ENCODE measurements at places on chromosomes 3 and 15.
A peak's percentile ranks its signal among the peaks of the same experiment; 100 is the strongest.

DNA sequence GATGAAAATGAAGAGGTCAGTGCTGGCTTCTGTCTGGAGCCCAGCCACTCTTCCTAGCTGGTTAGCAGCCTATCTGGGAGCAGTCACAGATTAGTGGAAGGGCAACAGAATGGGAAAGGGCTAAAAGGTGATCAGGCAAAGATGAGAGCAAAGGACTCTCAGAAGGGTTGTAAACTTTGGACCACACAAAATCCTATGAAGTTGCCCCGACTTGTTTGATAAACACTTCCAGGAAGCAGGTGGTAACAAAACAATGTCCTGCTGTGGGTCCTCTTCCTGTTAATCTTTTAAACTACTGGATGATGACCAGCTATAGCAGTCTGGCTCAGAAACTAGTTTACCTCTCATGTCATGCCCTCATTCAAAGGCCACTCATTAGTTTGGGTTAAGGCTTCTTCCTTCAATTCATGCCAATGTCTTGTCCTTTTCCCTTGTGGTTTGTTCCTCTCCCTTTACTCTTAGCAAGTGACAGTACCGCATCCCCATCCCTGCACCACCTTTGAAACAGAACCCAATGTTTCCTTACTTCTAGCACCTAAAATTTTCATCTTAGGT, 19.2 kb downstream of the POLG start:
- no peak for DNase-seq

- DNase-seq: no peak
Observed at GRCh38 chr15:63370764-63371163, 10.9 kb downstream of the CA12 start.

DNA sequence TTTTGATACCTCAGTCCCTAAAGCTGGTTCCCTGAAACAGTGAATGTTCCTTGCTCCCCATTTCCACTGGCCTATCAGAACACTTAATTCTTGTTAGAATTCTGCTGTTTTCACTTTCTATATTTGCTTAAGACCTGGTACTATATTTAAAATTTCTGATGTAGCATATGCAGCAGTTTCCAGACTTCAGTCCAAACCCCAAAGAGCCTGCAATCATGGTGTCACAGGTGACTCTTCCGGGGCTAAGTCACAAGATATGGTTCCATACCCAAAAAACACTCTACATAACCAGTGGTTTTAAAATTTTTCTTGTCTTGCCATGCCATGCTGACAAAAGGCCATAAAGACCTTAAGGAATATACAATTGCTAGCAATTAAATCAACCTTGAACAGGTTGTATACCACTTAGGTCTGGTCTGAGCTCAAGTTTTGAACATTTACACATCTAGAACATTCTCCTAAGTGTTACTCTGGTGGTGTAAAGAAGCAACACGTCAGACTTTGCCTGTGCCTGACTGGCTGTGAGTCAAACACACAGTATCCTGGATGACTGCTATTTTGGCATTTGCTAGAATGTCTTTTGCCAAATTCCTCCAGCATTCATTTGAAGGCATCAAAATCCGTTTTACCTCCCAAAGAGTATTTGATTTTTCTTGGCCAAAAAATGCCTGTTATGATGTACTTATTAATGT, 160.0 kb downstream of the FRMD5 start:
- no peak for DNase-seq

DNA sequence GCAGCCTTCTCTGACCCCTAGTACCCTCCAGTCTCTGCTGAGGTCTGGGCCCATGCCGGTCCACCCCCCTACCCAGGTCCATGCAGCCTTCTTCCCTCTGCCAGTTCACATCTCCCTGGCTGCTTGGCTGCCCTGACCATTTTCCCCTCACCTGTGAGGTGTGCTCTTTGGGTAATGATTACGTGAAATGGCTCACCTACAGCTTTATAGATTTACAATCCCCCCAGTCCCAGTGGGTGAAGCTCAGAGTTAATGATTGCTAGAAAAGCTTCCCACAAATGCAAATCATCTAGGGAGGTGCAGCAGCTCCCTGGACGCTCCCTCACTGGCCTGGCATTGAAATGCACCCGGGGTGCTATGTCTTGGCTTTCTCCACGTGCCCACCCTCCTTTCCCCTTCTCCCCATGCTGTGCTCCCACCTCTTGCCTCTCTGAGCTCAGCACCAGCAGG, 18.7 kb downstream of the PAQR5 start:
- DNase-seq: no peak

DNA sequence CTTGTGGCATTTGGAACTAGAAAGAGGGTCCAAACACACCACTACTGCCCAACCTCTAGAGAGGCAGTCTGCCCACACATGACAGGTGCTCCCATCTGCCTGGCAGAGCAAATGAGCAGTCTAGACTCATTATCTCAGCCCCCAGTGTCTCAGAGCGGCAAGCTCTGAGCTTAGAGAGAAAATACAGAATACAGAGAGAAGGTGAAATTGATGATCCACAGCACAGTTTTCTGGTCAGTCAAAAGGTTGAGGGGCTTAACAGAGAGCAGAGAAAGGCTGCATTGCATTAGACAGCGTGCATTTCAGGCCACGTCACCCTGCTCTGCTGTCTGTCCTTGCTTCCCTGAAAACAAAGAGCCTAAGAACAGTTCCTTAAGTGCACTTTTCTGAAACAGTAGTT, 135.1 kb downstream of the KCNMB2 start:
- no peak for DNase-seq

GRCh38 chr15:83284559-83285283, at the start of gene BNC1:
BNC1 (minus strand) TSS chr15:83284664; CDS start chr15:83284628, 36 bp downstream.
- DNase-seq: no peak

- DNase-seq: no peak
Observed at GRCh38 chr15:39473298-39473947, 107.5 kb upstream of the THBS1 start.

DNA sequence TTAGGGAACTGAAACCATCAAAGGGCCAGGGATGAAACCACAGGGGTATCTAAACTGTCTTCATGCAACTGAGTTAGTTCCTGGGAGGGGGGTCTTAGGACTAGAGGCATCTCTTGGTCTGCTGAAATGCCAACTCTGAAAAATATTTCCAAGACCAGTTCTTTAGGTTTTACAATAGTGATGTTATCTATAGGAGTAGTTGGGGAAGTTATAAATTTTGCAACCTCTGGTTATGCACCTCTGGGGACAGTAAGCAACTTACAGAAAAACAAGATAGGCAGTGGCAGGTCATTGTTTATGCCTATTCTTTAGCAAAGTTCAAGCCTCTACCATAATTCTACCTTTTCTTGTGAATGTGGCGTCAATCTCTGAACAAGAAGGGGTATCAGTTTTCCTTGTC, 60.5 kb upstream of the MINAR1 start:
- no peak for DNase-seq

GRCh38 chr3:189779166-189779565, 148.0 kb downstream of the TP63 start:
- DNase-seq: no peak

DNA sequence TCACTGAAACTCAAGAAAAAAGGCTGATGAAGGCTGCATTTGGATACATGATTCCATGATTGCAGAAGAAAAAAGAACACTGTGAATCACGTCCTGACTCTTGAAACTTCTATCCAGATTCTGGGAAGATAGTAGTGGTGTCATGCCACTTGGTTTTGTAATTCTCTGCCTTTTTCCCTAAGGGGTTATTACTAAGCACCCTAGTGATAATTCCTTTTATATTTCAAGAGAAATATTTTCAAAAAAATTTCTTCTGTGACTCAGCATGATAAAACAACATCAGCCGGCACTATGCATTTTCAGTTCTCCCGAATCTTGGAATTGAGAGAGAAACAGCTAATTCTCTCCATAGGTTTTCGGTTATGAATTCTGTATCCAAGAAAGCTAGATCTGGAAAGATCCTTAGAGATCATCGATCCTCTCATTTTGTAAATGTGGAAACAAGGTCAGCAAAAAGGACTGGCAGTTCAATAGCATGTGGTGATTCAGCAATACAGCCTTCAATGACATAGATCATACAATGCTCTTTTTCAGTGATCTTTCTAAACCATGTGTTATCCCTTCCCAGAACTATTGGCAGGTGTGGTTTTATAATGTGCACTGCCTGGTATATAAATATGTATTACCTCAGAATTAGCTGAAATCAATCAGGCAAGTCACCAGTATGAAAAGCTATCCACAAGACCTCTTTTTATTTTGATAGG, 42.6 kb upstream of the TP63 start:
- DNase-seq: no peak

DNA sequence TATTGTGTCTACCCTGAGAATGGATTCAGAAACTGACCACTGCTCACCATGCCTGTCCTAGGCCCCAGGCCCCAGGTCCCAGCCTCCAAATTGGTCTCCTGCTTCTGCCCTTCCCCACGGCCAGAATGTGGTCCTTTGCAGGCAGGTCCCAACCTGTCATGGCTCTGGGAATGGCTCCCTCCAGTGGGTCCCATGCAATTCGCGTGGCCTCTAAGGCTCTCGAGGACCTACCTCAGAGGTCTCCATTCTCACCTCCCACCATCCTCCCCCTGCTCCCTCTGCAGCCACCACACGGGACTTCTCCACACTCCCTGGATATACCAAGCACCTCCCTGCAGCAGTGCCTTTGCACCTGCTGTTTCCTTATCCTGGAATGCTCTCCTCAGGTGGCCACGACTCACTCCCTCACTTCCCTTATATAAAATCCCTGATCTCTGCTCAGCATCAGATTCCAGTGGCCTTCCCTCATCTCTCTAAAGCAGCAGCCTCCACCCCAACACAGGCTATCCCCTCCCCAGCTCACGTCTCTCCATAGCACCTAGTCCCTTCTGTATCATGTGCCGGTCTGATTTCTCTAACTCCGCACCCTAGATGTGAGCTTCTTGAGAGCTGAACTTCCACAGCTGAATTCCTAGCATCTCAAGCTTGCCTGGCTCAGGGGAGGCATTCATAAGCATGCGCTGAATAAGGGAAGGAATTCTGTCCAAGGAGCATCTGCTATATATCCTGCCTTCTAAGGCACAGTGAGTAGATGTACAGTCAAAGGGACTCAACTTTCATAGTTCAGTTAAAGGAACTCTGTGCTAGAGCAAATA, 56.9 kb downstream of the ARRDC4 start:
- DNase-seq: no peak

GRCh38 chr15:82539691-82540054, 584 bp downstream of the RPS17 start:
- no peak for DNase-seq

DNA sequence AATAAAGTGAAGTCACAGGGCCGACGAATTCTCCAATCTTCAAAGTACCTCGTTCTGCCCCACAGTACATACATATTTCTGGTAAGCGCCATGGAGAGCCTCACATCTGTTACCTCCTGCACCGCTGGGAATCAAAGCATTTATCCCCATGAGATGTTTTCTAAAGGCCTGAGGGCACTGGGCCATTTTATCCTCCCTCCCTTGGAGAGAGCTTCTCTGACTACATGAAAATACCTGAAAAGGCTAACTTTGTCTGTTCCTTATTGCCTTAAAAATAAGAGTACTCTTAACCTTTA, 148.1 kb downstream of the RORA start:
- DNase-seq: no peak

- DNase-seq: peak; percentile 70
Observed at GRCh38 chr3:143901105-143901504, 52.8 kb upstream of the SLC9A9 start.

DNA sequence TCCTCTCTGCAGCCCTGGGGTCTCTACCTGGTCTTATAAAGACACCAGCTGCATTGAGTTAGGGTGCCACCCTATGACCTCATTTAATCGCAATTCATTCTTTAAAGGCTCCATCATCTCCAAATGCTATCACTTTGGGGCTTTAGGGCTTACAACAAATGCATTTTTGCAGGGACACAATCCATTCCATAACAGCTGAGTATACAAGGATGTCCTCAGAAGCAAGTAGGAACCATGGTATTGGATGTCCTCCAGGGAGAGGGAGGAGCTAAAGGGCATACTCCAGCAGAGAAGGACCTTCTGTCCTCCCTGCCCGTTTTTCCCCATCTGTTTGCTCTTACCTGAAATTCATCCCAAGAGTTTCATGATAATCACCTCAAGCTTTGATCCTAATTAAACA, 30.3 kb downstream of the UMPS start:
- no peak for DNase-seq

DNA sequence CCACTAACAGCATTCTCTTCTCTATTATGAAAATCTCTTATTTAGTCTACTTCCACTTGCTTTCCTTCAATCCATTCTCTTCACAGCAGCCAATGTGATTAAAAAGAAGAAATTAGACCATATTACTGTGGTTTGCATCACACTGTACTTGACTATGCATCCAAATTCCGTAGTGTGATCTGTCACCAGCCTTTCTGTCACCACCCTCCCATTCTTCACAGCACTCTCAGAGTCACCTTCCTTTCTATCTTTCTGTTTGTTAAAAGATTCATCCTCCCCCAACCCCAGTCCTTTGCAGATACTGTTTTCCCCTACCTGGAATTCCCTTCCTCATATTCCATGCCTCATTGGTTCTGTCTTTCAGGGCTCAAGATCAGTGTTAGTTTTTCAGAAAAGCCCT, 55.0 kb upstream of the ABHD10 start:
- DNase-seq: no peak

- DNase-seq: no peak
Observed at GRCh38 chr15:54102704-54103103, 124.5 kb downstream of the UNC13C start.

- DNase-seq: no peak
Observed at GRCh38 chr15:78077871-78078210, 330 bp upstream of the TBC1D2B start.

GRCh38 chr3:98972155-98972554, 70.7 kb upstream of the DCBLD2 start:
- DNase-seq: peak; percentile 96

- no peak for DNase-seq
Observed at GRCh38 chr3:127544803-127545201, 45.7 kb downstream of the TPRA1 start.

- no peak for DNase-seq
Observed at GRCh38 chr3:2452249-2452648, 353.6 kb downstream of the CNTN4 start.

DNA sequence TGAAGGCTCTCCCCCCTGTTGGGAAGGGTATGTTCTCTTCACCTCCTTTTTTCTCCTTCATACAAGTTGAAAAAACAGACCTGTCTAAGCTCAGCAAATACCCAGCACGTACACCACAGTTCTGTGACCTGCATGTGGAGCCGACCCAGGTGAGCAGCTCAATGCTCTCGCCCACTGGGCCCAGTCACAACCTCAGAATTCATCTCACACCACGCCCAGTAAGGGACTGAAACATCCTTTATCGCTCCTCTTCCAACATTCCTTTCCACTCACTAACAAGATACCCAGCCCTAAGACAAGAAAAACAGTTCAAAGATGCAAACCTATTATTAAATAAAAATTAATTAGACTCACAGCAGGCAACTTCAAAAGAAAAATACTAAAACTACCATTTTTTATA, 68.9 kb downstream of the FOXP1 start:
- DNase-seq: no peak

DNA sequence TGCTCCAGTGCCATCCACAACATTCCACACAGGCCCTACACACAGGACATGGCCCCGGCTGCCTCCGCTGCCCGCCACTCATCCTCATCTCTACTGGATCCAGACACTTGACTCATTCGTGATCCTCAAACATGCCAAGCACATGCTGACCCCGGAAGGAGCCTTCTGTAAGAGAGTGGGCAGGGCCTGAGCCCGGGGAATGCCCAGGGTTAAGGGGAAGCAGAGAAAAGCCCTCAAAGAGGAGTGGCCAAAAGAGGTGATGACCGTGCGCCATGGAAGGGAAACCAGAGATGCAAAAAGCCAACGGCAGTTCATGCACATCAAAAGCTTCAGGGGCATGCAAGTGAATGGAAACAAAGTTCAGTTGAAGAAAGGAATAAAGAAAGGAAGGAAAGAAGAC, 46.1 kb downstream of the RFTN1 start:
- no peak for DNase-seq

All from non-pigmented ciliary epithelial cell (primary cell).